ENCODE measurements at places on chromosomes 12 and 14. TPM values are rescaled to one million over a fixed set of nuclear protein-coding genes. Genes with fewer than 3 reads are reported as not detected.

The RNASE7 gene
- not detected for total RNA-seq

The VPS33A gene
- 23.5 TPM for total RNA-seq

The KRT2 gene
- total RNA-seq: not detected

The HHIPL1 gene
- total RNA-seq: 4.5 TPM

The BMP4 gene
- 0.75 TPM for total RNA-seq

The SLCO1A2 gene
- not detected for total RNA-seq

The RD3L gene
- total RNA-seq: not detected

The GLRX5 gene
- 36.1 TPM for total RNA-seq

The MYF6 gene
- 0.11 TPM for total RNA-seq

The EMC9 gene
- 20.0 TPM for total RNA-seq

The KCNH3 gene
- total RNA-seq: not detected

The CLEC2A gene
- total RNA-seq: not detected

The AJUBA gene
- 65.7 TPM for total RNA-seq

The RACGAP1 gene
- 168 TPM for total RNA-seq

The PTHLH gene
- total RNA-seq: 0.33 TPM

The SLC38A4 gene
- total RNA-seq: 0.25 TPM

The GLIPR1L2 gene
- 0.25 TPM for total RNA-seq
